ENCODE measurements at places on chromosomes 5 and 9.
A peak's percentile ranks its signal among the peaks of the same experiment; 100 is the strongest.

DNA sequence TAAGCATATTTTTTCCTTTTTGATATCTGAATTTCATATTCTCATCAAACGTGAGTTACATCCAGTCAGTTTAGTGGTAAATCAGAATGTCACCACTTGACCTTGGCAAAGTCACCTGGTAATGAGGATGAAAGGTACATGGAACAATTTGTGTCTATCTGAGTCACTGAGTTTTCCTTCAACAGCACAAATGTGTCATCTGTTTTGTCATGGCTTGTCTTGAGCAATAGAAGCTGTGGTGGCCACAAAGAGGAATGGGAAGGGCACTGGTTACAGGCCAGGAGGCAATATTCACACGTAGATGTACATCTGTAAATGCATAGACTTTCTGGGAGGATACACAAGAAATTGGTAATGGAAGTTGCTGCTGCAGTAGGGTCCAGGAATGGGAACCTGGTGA lies 8.4 kb upstream of the ZNF474 start:
- no peak for DNase-seq

- DNase-seq: peak; percentile 1
These were observed 315.6 kb downstream of the MTRR start for GRCh38 chr5:8184455-8185063.

DNA sequence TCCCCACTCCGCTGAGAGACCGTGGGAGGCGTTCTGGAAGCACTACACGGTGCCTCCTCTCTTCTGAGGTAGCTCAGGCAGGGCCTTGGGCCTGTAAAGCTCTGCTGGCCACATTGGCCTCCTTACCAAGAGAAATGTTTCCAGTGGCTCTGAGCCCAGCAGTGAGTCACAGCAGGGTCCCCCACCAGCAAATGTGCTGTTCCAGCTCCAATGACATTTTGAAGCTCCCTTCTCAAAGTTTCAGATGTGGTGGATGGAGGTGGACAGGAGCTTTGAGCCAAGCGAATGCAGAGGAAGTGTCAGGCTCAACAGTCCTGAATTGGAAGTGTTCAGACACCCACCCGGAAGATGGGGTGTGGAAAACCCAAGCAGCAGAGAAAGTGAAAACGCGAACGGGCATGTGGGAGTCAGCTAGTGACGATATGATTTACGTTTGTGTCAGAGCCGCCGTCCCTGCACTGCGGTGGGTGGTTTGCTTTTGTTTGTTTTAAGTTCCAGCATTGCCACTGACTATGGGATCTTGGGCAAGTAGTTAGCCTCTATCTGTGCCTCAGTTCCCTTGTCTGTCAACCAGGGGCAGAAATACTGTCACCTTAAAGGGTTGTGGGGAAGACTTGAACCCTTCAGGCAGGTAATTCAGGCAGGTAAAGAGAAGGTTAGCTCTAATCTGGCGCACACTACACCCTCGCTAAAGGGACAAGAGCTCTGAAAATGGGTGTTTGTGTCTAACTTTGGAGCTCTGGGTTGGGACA lies 38.2 kb downstream of the C5orf15 start:
- DNase-seq: peak; percentile 62

DNA sequence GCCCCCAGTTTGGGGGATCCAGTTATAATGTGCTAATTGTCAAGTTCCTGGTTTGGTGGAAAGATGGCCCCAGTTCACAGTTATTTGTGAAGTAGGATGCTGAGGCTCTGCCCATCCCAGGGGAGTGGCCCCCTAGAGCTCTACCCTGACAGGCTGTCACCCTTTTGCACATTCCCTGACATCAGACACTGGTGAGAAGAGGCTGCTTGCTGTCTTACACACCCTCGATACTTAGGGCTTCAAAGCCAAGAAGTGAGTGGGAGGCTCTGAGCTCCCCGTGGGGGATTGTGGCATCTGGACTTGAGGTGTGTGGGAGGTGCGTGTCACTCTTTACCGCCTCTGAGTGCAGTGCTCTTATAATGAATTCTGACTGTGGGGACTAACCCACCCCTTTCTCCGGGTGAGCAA lies 168.5 kb downstream of the DOCK2 start:
- no peak for DNase-seq

DNA sequence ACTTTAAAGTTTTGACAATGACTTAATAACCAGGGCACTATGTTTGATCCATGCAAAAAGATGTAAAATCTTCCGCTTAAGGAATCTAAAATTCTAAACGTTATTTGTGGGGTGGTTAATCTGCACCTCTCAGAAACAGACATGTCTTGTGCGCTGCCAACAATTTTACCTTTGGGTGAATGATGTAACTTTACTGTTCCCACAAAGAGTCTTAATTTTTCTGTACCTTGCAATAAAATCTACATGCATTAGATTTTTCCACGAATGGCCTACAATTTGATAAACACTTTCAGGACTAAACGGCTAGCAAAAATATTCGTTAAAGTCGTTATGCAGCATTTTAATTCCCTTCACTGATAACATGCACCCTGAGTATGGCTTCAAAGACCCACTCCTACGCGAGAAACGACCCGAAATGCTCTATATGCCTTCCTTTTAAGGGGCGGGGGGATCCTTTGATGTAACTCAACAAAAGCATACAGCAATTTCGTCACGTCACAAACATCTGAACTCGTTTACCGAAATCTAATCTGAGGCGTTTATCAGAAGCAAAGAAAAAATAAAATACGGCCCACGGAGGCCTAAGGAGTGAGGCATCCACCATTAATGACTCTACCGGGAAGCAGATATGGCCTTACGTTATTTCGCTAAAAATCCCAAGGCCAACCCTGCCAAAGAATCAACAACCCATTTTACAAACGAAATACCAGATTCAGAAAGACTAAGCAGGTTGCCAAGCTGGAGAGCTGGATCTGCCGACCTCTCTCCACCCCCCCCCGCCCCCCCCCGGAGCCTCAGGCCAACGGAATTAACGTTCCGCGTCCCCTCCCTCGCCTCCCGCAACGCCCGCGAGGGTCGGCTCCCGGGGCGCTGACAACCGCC lies 621 bp downstream of the AK6 start:
- DNase-seq: peak; percentile 61

DNA sequence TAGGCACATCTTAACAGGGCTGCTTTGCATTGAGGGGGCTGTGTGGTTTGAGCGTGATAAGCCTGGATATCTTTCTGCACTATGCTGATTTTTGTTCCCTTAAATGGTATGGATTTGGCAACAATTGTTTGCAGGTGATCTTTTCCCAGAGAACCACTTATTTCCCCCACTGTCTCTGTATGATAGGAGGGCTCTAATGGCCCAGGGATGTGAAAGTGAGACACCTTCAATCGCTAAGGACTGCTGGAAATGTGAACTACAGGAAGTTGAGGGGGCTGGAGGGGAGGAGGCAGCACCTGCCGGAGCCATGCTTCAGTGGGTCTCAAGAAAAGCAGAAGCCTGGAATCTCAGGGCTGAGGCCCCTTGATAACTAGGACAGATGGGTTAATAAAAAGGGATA lies 29.4 kb downstream of the SYK start:
- no peak for DNase-seq

DNA sequence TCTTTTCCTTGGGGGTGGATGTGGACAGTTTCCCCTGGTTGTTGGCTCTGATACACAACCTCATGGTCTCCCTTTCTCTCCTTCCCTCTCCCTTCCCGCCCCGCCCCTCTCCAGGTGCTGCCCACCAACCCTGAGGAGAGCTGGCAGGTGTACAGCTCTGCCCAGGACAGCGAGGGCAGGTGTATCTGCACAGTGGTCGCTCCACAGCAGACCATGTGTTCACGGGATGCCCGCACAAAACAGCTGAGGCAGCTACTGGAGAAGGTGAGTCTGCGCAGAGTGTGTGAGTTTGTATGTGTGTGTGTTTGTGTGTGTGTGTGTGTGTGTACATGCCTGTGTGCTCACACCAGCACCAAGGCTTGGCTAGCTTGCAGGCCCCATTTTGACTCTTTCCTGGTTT lies 2.6 kb downstream of the OLFM1 start:
- no peak for DNase-seq

- no peak for DNase-seq
These were observed 19.8 kb downstream of the GABBR2 start for GRCh38 chr9:98688710-98689495.

GRCh38 chr9:121915304-121915625 lies 177.8 kb downstream of the TTLL11 start:
- no peak for DNase-seq
